Epithelial cell of prostate (primary cell): ENCODE measurements at places on chromosomes 2 and 18.

- DNase-seq, result no peak
These were observed 33.7 kb downstream of the MREG start for GRCh38 chr2:215979620-215980019.

DNA sequence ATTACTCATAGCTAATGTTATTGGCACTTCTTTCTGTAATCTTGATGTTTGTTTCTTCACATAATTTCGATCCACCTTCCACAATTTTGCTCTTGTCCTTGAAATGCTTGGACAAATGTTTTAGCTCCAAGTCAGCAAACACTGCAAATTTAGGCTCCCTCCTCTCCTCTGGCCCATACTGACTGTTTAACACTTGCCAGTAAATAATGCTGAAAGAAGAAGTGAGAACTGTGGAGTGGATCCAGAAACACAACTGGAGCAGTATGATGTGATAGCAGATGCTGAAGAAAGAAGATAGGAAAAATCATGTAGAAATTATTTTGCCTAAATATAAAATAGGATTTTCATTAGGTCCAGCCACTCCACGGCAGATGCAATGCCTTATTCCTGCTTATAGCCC is 415.0 kb upstream of the GYPC start:
- no peak for DNase-seq

- peak; percentile 96 for DNase-seq
These were observed 296.2 kb upstream of the SPRED2 start for GRCh38 chr2:65728477-65729180.

- no peak for DNase-seq
These were observed 42.5 kb downstream of the MYO7B start for GRCh38 chr2:127577973-127578372.

GRCh38 chr2:126406267-126406666 is 249.7 kb upstream of the GYPC start:
- DNase-seq, result no peak

DNA sequence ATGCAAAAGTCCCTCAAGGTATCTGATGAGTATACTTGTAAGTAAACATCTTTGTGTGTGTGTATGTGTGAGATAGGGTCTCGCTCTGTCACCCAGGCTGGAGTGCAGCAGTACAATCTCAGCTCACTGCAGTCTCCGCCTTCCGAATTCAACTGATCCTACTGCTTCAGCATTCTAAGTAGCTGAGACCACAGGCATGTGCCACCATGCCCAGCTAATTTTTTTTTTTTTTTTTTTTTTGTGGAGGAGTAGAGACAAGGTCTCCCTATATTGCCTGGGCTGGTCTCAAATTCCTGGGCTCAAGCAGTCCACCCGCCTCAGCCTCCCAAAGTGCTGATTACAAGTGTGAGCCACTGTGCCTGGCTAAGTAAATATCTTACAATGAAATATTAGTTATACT is 23.2 kb downstream of the ADAM17 start:
- no peak for DNase-seq

DNA sequence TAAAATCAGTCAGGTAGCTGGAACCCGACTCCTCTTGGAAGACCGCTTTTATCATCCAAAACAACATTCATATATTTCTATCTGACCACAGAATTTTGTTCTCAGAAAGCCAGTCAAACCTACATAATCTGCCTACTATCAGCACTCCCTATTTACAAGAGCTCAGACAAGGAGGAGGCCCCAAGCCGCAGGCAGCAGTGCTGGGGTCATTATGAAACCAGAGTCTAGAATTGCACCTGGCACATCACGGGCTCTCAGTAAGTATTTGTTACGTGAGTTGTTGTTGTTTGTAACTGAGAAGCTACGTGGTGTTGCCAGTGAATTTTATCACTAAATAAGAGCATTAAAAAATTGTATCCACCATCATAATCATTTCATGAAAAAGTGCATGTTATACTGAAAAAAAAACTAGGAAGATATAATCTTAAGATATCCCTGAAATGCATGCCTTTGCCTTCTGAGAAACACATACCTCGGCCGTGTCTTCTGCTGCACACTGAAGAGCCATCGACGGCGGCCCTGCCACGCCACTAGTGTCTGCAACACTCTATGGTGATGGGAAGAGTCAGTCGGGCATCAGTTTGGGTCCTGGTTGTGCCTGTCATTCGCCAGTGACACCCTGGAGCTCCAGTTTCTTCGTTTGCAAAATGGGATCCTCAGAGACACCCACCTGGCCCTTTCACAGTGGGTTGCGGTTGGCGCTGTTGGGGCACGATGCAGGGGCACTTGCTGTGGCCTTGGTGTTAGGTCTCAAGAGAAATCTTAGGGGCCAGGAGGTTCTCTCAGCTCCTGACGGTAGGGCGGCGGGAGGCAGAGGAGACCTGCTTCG is 505.9 kb downstream of the EIPR1 start:
- no peak for DNase-seq

- DNase-seq, result no peak
These were observed 85.3 kb upstream of the ITGA6 start for GRCh38 chr2:172342078-172342477.

- DNase-seq, result no peak
These were observed 112.2 kb upstream of the TPO start for GRCh38 chr2:1301056-1301455.

DNA sequence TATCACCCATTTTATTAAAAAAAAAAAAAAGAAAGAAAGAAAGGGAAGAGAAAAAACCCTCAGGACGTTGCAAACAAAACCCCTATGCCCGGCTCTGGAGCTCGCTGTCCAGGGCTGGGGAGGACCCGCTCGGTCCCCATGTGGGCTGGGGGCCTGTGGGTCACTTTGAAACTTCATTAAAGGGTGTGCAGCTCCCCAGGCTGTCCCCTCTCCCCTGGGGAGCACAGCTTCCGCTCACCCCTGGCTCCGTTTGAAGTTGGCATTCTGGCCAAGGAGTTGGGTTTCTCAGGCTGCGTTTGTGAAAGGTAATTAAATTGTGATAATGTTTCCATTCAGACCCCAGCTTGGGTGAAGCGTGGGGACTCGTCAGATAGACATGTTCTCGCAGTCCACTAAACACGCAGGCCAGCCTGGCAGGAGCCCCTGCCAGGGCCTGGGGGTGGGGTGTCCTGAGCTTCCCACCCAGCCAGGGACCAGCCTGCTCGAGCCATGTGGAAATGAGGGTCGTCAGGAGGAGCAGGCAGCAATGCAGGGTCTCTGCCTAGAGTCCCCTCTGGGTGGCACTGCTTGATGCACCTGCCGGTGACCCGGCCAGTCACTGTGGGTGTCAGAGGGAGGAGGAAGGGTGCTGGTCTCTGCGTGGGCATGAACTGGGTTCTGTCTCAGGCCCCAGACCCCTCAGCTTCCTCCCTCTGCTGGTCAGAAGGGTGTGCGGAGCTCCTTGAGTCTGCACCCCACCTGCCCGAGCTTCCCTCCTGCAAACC is 166.2 kb downstream of the INHBB start:
- no peak for DNase-seq

DNA sequence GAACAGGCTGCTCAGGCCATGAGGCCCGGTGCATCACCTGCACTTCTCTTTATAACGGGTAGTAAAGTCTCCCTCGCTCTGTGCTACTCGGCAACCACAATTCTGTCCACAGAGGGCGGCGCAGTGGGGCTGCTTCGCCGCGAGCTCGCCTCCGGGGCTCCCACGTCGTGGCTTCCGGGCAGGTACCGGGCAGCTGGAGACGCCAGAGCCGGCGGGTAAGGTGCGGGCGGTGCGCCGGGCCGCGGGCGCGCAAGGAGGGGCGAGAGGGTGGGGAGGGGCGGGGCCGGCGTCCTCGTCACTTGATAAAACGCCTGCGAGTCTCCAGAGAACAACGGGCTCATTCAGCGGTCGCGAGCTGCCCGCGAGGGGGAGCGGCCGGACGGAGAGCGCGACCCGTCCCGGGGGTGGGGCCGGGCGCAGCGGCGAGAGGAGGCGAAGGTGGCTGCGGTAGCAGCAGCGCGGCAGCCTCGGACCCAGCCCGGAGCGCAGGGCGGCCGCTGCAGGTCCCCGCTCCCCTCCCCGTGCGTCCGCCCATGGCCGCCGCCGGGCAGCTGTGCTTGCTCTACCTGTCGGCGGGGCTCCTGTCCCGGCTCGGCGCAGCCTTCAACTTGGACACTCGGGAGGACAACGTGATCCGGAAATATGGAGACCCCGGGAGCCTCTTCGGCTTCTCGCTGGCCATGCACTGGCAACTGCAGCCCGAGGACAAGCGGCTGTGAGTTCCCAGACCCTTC is at the start of gene ITGA6:
Gene ITGA6 (plus strand): TSS at position 331 of the 734 bp plus-strand sequence.
- DNase-seq, result no peak

- no peak for DNase-seq
These were observed 131.0 kb upstream of the ZEB2 start for GRCh38 chr2:144650907-144651306.

DNA sequence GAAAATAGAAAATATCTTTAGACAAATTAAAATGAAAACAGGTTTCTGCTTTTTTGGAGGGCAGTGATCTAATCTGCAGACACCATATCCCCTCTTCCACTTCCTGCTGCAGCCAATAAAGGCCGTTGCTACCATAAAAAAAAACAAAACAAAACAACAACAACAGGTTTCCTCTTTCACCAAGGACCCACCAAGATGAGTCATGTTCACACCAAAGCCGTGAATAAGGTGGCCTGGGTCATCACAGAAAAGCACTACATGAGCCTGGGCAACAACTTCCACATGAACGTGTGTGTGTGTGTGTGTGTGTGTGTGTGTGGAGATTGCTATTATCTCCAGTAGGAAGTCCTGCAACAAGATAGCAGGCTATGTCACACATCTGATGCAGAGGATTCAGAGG is 24.8 kb upstream of the TFCP2L1 start:
- no peak for DNase-seq

DNA sequence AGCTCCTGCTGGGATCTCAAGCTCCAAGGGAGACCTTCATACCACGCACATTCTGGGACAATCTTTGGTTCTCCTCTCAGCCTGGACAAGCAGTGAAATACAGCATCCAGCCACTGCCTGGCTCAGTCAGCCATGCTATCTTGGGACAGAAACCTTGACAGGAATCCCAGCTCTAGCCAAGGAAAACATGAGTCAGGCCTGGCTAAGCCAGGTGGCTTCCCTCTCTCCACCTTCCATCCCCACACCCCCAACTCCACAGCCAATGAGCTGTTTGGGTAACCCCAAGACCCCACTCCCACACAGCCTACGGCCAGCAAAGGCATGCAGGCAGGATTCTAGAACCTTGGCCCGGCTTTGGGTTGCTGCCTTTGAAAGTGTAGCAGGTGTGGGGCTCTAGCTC is 64.9 kb downstream of the MCFD2 start:
- no peak for DNase-seq
